SK-N-MC (cell line): ENCODE measurements at places on chromosomes 16 and 17.

- no peak for DNase-seq
Measured at GRCh38 chr16:87135246-87136030, 181.8 kb downstream of the C16orf95 start.

- DNase-seq: no peak
Measured at GRCh38 chr16:89006036-89006752, 29.2 kb upstream of the CBFA2T3 start.

GRCh38 chr17:40338941-40339649 lies 25.4 kb downstream of the GJD3 start:
- DNase-seq: no peak

- no peak for DNase-seq
Measured at GRCh38 chr17:76528156-76528527, 9.4 kb downstream of the CYGB start.

GRCh38 chr17:5237541-5238016 lies 2.9 kb upstream of the SCIMP start:
- no peak for DNase-seq

- DNase-seq: no peak
Measured at GRCh38 chr17:78805301-78805700, 23.2 kb upstream of the CYTH1 start.

DNA sequence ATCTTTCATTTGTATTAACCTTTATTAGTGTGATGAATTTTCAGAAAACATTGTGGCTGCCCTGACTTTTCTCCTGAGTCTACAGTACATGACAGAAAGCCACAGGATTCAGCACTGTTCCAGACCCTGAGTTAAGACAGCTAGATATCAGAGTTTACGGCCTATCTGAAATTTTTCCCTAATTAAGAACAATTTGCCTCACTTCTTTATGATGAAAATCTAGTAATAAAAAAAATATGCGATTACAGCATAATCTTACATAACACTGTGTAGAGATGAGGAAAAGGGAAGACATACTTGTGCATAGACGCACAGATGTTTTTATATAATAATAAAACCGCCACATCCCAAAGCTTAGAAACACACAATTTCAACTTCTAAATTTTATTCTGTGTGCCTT lies 7.3 kb downstream of the SPOP start:
- DNase-seq: no peak

DNA sequence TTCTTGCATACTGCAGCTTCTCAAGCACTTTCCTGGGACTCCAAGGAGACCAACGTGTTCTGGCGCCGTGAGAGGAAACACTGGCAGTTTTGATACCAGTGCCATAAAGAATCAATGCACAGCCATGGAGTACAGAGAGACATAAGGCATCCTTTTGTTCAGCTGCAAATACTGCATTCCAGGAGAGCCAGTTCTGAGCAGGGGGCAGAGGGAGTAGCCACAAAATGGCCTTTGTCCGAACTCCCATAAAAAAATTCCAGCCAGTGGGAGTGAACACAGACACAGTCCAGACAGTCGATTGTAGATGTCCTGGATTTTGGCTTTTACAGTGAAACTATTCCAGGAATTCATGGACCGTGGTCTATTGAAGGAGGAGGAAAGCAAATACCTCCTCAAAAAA lies 36.2 kb upstream of the TEKT3 start:
- DNase-seq: no peak

DNA sequence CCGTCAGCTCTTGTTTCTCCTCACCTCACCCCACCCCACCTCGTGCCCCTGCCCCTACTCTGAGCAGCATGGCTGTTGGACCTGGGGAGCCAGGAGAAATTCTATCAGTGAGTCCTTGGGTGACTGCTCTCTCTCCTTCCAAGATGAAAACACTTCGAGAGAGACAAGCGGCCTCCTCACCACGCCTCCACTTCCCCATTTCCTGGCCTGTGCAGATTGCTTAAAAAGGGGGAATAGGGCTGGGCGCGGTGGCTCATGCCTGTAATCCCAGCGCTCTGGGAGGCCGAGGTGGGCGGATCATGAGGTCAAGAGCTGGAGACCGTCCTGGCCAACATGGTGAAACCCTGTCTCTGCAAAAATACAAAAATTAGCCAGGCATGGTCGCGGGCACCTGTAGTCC lies 9.5 kb downstream of the DLX4 start:
- no peak for DNase-seq

GRCh38 chr17:76519048-76519966 lies 18.1 kb upstream of the RHBDF2 start:
- DNase-seq: no peak

DNA sequence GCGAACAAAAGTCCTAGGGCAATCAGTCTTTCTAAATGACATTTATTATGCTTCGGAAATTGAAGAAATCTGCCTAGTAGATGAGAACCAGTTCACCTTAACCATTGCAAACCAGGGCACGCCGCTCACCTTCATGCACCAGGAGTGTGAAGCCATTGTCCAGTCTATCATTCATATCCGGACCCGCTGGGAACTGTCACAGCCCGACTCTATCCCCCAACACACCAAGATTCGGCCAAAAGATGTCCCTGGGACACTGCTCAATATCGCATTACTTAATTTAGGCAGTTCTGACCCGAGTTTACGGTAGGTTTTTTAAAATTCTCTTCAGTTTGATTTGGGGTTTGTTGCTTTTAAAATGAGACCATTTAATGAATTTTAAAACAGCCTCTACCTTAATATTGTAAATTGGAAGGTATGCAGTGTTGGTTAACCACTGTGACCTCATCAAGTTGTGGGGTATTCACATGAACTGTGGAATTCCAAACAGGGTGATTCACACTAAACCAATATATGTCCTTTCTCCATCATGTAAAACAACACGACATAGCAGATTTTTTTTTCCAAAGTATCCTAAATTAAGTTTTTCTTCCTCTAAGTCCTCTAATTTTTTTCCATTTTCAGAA lies 6.2 kb upstream of the EVI2A start:
- DNase-seq: no peak

DNA sequence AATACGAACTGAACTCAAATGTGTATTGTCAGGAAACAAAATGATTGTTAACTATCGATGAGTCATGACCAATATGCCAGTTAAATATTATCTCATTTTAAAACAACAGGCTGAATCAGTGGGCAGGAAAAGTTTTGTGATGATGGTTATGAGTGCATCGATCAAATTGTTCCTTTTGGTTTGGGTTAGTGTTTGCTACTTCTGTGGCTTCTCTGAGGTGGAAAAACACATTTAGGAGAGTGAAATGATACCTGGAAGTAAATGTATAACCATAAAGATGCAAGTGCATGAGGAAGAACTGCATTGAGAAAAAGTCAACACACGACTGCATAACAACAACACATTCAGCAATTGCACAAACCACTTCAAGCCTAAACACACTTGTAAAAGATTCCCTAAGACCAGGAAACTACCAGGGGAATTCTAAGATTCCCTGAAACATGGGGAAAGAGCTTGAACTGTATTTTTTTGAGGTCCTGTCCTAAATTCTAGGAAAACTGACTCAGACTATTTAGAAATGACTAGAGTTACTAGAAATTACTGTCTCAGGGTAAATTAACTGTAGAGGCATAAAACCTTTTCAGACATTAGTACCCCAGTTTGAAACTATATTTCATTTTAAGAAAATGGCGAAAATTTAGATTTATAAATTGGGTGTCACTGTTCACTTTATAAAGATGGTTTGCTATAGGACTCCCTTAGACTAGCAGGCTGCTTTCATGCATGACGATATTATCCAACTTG lies 44.8 kb downstream of the CDYL2 start:
- DNase-seq: no peak

GRCh38 chr16:65476448-65476955 lies 354.6 kb upstream of the CDH11 start:
- DNase-seq: no peak

DNA sequence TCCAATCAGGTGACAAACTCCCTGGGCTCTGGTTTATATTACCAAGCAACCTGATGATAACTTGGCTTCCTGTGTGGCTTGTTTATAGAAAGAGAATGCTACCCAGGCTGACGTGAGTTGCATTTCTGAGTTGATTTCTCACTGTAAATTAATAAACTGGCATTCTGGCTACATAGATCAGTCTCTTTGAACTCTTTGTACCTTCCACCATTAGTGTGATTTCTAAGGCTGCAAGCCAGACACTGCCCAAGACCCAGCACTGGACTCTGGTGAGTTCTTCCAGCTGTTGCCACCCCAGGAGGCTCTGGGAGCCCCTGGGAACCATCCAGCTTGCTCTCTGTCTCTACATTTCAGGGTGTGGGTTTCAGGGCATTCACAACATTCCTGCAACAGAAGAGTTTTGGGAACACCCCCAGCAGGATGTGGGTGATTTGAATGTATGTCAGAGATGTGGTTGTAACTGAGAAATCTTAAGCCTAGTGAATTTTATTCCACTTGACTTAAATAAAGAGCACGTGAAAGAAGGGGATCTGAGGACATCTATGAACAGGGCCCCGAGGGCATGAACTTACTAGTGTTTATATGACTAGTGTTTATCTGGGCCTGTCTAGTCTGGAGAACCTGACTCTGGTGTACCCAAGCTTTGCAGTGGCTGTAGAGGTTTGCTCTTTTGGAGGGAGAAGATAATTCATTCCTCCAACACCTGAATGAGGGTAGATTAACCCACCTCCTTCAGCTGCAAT lies 30.3 kb upstream of the LRRC37A start:
- no peak for DNase-seq

GRCh38 chr17:76972046-76972641 lies 103.9 kb downstream of the MGAT5B start:
- DNase-seq: no peak

DNA sequence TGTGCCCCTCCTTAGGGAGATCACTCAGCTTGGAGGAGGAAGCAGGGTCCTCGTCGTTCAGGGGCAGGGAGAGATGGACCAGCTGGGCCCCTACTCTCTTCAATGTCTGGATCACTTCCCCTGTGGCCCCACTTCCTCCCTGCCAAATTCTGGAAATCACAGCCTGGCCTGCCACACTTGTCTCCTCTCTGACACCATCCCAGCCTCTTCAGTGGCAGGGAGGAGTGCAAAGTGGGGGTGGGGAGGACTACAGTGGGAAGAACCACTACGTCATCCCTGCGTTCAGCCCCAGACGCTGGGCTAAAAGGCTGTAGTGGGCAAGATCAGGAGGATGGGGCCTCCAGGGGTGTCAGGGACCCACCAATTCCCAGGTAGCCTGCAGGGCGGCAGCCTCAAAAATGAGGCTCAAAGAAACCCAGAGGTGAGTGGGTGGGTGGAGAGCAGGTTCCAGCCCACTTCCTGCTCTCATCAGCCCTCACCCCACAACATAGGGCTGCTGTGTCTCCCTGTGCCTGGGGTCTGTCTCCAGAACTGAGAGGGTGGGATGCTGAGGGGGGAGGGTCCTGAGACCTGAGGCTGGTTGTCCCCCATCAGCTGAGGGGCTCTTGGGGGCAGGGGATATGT lies 25.0 kb upstream of the TAC4 start:
- DNase-seq: no peak

- DNase-seq: no peak
Measured at GRCh38 chr17:40561871-40562611, 3.2 kb downstream of the CCR7 start.

- DNase-seq: no peak
Measured at GRCh38 chr17:3885271-3885670, 7.6 kb downstream of the CAMKK1 start.

- no peak for DNase-seq
Measured at GRCh38 chr17:62707425-62707739, 79.9 kb downstream of the MRC2 start.

GRCh38 chr16:27859020-27859419 lies 204.5 kb downstream of the GSG1L start:
- DNase-seq: no peak
